NCI-H1048 (cell line): ENCODE measurements at places on chromosomes 16 and 17.

DNA sequence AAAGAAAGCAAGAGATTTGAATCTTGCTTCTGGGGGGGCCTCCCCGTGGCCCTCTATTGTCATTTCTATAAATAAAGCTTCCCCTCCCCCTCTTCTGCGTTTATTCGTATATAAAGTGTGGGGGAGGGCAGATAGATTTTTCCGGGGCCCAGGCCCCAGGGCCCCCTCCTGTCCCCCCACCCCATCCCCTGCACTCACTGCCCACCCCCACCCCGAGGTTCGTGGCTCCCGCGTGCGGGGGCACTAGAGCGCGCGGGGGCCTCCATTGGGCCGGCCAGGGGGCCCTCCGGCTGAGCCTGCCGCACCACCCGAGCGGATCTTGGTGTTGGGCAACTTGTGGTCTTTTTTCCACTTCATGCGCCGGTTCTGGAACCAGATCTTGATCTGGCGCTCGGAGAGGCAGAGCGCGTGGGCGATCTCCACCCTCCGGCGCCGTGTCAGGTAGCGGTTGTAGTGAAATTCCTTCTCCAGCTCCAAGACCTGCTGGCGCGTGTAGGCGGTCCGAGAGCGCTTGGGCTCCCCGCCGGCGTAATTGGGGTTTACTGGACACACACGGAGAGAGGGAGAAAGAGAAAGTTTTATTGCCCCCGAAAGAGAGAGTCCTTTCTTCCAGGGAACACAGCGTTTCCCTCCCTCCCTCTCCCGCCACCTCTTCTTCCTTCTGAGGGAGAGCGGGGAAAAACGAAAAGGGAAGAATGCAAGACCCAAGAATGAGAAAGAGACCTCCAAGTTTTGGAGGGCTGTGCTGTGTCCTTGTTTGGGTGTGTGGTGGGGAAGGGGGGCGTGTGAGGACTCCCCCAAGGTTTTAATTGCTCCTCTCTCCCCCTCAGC is 1.5 kb downstream of the HOXB4 start:
- no peak for DNase-seq

GRCh38 chr16:69413045-69413664 is 11.3 kb upstream of the CYB5B start:
- DNase-seq, result no peak

DNA sequence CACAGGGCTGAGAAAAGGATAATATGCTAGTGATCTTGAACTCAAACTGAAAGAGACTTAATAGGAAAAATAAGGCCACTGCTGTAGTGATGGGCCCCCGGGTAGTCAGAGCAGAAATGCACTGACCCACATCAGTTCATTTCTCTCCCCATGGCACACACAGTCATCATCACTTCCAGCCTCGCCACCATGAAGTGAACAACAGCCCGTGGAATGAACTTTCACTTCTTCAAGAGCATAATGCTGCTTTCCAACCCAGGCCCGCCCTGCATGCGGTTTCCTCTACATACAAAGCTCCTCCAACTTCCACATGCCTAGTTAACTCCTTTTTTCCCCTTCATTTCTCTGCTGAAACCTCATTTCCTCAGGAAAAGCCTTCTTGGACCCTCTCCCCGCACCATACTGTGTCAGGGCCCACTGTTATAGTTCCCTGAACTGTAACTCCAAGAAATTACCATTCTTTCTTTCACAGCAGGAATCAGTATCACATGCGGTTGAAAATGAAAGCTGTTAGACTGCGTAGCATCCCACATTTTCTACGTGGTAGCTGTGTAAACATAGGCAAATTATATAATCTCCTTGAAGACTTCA is 65.8 kb upstream of the SMIM36 start:
- no peak for DNase-seq

DNA sequence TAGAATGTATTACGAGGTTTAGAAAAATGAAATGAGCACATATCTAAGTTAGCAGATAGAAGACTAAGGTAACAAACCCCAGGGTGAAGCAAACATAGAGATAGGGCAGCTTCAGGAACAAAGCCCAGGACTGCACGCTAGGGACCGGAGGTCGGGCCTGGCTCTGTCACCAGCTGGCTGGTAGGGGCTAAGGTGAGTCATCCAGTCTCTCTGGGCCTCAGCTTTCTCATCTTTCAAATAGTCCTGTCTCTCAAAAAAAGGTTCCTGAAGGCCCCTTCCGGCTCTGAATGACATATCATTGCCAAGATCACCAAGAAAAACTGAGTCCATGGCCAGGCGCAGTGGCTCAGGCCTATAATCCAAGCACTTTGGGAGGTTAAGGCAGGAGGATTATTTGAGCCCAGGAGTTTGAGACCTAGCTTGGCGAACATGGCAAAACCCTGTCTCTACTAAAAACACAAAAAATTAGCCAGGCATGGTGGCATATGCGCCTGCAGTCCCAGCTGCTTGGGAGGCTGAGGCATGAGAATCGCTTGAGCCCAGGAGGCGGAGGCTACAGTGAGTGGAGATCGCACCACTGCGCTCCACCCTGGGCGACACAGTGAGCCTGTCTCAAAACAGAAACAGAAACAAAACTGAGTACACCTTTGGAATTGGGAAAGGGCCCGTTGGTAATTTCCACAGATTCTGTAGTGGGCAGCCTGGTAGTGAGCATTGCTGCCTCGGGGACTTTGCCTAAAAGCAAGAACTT is 26.0 kb downstream of the PKD1L3 start:
- DNase-seq, result no peak

DNA sequence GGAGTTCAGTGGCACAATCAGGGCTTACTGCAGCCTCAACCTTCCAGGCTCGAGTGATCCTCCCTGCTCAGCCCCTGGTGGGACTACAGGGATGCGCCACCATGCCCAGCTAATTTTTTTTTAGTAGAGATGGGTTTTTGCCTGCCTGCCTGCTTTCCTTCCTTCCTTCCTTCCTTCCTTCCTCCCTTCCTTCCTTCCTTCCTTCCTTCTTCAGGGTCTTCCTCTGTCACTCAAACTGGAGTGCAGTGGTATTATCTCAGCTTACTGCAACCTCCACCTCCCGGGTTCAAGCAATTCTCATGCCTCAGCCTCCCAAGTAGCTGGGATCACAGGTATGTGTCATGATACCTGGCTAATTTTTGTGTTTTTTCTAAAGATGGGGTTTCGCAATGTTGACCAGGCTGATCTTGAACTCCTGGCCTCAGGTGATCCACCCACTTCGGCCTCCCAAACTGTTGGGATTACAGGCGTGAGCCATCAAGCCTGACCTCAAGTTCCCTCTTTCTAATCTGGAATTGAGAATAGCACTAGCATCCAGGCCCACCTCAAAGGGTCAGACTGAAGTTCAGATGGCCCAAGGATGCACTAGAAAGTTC is 45.3 kb downstream of the PRAC1 start:
- DNase-seq, result no peak

GRCh38 chr17:61584866-61585265 is 6.2 kb downstream of the NACA2 start:
- no peak for DNase-seq

DNA sequence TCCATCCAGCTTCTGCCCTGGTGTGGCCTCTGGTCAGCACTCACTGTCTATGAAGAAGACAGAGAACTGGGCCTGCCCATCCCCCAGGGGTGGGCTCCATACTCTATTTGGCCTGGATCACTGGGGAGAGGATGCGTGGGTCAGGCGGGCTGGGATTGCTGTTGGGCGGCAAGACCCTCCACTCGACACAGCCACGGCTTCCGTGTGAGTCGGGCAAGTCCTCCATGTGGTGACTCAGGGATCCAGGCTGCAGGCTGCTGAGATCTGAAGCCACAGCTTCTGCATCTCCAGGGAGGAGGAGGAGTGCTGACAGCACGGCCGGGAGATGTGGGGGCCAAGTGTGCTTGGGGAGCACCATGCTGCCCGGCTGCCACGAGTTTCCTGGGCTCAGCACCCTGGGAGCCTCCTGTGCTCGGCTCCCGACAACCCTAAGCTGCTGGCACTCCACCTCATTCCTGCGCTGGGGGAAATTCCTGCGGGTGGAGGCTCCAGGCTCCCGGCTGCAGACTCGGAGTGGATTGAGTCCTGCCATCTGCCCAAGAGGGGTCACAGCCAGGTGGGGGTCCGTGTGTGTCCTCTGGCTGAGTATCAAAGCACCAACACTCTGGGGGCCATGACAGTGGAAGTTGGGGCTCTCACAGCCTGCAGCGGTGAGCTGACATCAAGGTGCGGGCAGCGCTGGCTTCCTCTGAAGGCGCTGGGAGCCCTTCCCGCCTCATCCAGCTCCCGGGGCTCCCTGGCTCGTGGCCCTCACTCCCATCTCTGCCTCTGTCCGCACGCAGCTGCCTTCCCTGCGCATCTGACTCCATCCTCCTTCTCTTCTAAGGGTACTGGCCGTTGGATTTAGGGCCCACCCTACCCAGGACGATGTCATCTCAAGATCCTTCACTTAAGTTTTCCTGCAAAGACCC is 24.4 kb upstream of the CBFA2T3 start:
- DNase-seq, result no peak

DNA sequence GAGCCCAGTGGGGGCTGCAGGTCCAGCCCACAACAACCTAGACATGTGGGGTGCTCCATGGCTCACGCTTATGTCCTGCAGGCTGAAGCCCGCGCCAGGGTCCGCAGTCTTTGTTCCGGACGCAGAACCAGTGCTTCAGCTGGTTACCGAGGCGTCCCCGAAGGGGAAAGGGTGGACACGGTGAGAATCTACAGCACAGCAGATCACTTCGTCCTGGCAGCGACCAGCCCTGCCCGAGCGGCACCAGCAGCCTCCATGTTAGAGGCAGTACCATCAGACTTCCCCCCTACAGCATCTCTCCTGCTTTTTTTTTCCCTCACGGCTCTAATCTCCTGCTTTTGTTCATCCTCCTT is 1736.4 kb downstream of the TP53TG3F start:
- DNase-seq, result no peak

GRCh38 chr16:9097266-9098219 is 6.1 kb downstream of the HAPSTR1 start:
- DNase-seq, result no peak

- no peak for DNase-seq
Observed at GRCh38 chr16:19746561-19746960, 28.5 kb downstream of the IQCK start.

GRCh38 chr16:79073566-79073965 is 527.0 kb downstream of the MAF start:
- no peak for DNase-seq

- no peak for DNase-seq
Observed at GRCh38 chr16:800834-801511, 439 bp upstream of the GNG13 start.
